NCI-H510A (cell line): ENCODE measurements at places on chromosomes 7 and 10.

- no peak for DNase-seq
Observed at GRCh38 chr10:152915-153314, 17.7 kb downstream of the ZMYND11 start.

DNA sequence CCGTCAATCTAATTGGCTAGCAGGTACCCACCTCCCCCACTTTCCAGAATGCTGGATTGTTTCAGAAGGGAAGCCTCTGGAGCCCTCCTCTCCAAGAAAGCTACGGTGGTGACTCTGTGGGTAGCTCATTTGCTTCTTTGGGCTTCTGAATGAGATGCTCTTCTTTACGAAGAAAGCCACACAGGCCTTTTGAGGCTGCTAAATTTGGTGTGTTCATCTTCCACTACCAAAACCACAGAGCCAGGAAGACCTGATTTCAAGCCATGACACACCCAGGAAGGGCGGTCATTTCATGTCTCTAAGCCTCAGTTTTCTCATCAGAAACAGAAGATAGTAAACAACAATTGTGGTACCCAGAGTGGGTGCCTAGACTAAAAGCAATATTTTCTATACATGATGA, 901.2 kb downstream of the KCNMA1 start:
- no peak for DNase-seq

- DNase-seq = no peak
Observed at GRCh38 chr7:57403601-57404342, 46.2 kb upstream of the ZNF716 start.

DNA sequence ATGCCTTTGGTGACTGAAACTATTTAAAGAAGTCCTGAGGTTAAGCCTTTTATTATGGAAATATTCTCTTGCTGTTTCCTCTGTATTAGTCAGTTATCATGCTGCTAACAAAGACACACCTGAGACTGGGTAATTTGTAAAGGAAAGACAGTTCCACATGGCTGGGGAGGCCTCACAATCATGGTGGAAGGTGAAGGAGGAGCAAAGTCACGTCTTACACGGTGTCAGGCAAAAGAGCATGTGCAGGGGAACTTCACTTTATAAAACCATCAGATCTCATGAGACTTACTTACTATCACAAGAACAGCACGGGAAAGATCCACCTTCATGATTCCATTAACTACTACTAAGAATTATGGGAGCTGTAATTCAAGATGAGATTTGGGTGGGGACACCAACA, 121.2 kb upstream of the GPR26 start:
- DNase-seq = no peak

DNA sequence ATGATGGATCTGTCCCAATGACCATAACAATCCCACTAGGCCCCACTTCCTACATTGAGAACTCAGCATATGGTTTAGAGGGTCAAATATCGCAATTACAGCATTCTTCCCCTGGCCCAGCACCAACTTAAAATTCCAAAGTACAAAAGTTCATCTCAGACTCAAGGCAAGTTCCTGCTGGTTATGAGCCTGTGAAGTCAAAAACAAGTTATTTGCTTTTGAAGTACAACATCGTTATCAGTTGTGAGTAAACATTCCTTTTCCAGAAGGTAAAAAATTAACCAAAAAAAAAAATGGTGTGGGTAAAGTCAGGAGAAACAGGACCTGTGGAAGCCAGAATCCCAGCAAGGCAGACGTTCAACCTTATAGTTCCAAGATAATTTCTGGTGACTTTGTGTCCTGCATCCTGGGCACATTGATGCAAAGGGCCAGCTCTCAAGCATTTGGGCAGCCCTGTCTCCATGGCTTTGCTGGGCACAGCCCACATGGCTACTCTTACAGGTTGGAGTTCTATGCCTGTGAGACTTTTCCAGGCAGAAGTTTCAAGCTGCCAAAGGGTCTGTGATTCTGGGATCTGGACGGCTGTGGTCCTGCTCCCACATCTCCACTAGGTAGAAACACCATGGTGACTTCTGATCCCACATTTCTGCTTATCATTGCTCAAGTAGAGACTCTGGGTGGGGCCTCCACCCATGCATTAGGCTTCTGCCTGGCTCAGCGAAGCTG, 37.5 kb downstream of the AKR1C8 start:
- no peak for DNase-seq

DNA sequence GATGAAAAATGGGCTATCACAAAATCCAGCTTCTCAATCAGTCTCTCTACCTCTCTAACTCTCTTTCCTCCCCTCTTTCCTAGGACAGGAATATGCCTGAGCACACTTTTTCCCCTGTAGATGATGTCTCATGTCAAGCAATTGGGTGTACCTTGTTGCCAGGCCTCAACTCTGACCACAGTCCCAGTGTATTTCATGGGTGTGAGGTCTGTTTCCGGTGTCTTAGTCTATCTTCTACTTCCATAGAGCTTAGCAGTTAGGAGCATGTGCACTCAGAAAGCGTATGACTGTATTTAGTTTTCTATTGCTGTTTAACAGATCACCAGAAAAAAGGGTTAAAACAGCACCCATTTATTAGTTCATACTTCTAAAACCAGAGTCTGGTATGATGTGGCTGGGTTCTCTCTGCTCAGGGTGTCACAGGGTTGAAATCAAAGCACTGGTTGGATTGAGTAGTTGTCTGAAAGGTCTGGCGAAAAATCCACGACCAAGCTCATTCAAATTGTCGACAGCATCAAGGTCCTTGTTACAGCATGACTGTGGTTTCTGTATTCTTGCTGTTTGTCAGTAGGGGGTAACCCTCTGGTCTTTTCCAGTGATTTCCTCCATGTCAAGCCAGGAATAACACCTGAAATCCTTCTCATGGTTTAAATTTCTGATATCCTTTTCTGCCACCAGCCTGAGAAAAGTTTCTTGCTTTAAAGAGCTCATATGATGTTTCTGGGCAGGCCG, 130.0 kb downstream of the THSD7A start:
- DNase-seq = no peak
